ENCODE measurements at places on chromosomes 2 and 18.

DNA sequence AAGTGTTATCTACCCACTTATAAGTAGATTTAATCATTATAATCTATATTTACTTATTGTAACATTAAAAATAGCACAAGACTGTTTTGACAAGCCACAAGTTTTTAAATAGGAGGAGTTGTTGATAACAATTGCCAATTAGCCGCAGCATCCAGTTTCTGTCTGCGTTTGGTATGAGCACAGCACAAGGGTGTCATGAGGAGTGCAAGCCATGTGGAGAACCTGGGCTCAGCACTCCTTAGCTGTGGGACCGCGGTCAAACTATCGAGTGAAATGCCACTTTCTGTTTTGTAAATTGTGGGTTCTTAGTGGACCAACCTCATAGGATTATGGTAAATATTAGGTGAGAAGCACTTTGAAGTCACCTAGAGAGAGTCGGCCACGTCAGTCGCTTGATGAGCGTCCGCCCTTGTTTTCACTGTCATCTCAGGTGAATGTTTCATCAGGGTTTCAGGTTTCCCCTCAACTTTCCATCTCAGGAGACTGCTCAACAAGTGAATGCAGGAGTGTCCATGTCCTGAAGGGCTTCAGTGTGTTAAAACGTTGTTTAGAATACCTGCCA lies 294.5 kb downstream of the ZNF407 start:
- DNase-seq = no peak

- DNase-seq = no peak
These were observed 83.5 kb downstream of the PRKCE start for GRCh38 chr2:45734952-45735351.

GRCh38 chr2:240240017-240240734 lies 99.7 kb upstream of the OTOS start:
- no peak for DNase-seq

GRCh38 chr2:157359628-157360027 lies 34.0 kb upstream of the ERMN start:
- no peak for DNase-seq

All from activated T-cell treated with anti-CD3 and anti-CD28 coated beads, Interleukin-2, amount 50 U/mL, for 72 hours (primary cell).